ENCODE measurements at places on chromosomes 3 and 15. TPM values are rescaled to one million over a fixed set of nuclear protein-coding genes. Genes with fewer than 3 reads are reported as not detected.

Gene PPM1M
- 16.2 TPM for total RNA-seq

Gene SLC6A1
- not detected for total RNA-seq

Gene ALPK3
- total RNA-seq: 4.6 TPM

Gene SCAANT1
- total RNA-seq: not detected

Gene UTS2B
- 1.1 TPM for total RNA-seq

Gene LHFPL4
- total RNA-seq: not detected

Gene ELL3
- total RNA-seq: 7.0 TPM

Gene FBXL2
- 18.5 TPM for total RNA-seq

Gene TEX55
- total RNA-seq: not detected

Gene PRKCI
- total RNA-seq: 104 TPM

Gene KNG1
- total RNA-seq: not detected

Gene UBAP1L
- 3.1 TPM for total RNA-seq

Gene ZNF860
- total RNA-seq: 2.6 TPM

Gene NR1I2
- not detected for total RNA-seq

Gene ATP2B2
- not detected for total RNA-seq

Gene CILP
- 0.07 TPM for total RNA-seq

Gene CCR5
- total RNA-seq: not detected

Gene AHSG
- total RNA-seq: not detected

Measured in PC-9 (cell line).